Stimulated activated CD8-positive, alpha-beta memory T cell treated with anti-CD3 and anti-CD28 coated beads, Interleukin-7, amount 100 ng/mL, for 1 hour (primary cell): ENCODE measurements at places on chromosomes 5 and 9.

DNA sequence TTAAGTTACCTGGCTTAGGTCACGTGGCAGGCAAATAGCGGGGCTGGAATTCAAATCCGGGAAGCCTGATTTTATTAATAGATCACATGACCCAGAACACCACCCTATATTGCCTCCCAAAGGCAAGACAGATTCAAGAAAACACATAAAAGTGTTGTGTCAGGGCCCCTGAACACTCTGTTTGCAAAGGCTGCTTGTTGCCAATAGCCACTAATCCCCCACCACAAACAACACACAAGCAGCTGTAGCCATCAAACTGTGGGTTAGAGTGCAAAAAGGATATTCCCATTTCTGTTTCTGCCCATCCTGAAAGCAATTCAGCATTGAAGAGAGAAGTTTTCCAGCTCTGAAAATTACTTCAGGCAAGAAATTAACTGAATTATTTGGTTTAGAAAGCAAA is 358.9 kb upstream of the RFX3 start:
- DNase-seq: no peak

DNA sequence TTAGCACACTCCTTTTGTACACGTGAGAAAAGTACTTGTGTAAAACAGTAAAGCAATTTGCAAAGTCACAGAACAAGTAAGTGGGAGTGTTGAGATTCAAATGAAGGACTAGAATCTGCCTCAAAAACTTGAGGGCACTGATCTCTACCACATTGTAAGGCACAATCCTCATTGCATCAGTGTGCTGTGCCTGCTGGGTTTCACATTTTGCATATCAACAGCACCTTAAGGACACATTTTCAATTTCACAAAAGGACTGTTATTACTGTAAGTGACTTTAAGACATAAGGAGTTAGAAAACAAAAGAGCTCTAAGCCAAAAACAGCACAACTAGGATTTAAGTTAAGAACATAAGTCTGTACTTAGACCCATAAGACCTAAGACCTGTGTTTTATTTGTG is 44.7 kb upstream of the HK3 start:
- DNase-seq: no peak

GRCh38 chr9:98043915-98044314 is 12.6 kb upstream of the NANS start:
- DNase-seq: no peak

DNA sequence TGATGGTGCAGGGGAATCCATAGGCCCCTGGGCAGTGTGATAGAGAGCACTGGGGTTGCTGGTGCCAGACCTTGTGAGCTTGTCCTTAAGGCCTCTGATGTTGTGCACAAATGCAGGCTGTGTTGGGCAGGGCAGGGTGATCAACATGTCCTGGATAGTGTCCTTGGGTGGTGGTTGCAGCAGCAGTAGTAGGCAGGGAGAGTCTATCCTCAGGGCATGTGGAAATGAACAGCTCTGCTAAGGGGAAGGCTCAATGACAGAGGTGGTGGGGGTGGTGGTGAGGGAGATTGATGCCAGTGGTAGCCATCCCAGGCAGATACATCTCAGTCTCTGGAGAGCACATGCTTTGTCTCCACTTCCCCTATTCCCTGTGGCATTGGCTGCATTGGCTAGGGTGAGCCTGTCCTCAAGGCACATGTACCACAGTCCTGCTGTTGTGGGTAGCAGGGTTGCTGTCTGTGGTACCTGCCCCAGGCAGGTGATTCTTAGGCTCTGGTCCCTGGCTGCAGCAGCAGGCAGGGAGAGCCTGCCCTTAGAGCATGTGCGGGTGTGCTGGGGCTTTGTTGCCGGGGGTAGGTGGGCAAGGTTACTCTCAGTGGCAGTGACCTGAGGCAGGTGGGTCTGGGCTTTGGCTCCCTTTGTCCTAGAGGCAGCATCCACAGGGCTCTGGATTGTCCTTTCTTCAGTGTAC is 111.1 kb downstream of the WDR70 start:
- no peak for DNase-seq

- DNase-seq: no peak
Measured at GRCh38 chr5:179879690-179880010, 21.0 kb upstream of the MRNIP start.

GRCh38 chr5:107900721-107901120 is 230.0 kb upstream of the EFNA5 start:
- no peak for DNase-seq

DNA sequence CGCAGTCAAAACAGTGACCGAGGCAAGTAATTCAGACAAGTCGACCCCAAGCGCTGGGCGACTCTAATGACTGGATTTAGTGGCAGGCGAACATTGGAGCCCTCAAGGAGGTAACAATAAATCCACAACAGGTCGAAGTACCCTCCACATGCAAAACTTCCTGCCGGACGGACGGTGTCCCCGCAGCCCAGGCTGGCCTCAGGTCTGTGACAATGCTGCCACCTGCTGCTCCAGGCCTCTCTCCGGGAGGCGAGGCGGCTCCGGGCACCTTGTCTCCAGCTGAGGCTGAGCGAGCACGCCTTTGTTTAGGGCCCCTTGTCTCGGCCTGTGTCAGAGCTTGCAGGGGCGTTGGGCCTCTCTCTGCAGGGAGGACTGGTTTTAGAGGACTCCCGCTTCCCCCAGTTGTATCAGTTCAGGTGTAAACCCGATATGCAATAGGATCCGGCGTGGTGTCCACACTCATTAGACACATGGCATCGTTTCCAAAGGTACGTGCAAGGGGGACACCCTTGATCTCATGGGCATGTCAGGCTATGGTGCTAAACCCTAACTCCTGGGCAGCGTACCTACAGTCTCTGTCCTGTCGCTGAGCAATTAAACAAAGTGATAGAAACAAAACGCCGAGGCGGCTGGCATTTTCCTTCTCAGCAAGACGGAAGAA is 628.0 kb upstream of the ADAMTS16 start:
- no peak for DNase-seq

DNA sequence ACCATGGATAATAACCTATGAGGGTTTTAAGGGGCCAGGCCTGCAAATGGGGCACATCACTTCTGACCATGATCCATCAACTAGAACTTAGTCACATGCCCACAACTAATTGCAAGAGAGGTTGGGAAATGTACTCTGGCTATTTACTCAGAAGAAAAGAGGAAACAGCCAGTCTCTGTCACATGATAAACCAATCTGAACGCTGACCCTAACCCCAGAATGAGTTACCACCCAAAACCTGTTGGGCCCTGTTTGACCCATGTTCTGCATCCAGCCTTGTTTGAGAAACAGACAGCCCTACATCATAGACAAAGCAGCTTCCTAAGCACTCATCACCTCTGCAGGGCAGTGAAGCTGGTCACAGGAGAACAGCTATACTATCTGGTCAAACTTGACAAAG is 5.8 kb downstream of the MACROH2A1 start:
- DNase-seq: no peak

GRCh38 chr5:176744584-176744965 is 65.8 kb upstream of the UNC5A start:
- no peak for DNase-seq
